Pancreas (tissue), 10 donors: ENCODE measurements at places on chromosomes 1 and 21. TPM values are rescaled to one million over a fixed set of nuclear protein-coding genes. Genes with fewer than 3 reads are reported as not detected.
A peak's percentile ranks its signal among the peaks of the same experiment; 100 is the strongest.

Gene CASZ1
- total RNA-seq = 12.3 TPM

Gene SYT14
- 0.35 TPM for total RNA-seq

Gene CYYR1
- 2.2 TPM for total RNA-seq

DNA sequence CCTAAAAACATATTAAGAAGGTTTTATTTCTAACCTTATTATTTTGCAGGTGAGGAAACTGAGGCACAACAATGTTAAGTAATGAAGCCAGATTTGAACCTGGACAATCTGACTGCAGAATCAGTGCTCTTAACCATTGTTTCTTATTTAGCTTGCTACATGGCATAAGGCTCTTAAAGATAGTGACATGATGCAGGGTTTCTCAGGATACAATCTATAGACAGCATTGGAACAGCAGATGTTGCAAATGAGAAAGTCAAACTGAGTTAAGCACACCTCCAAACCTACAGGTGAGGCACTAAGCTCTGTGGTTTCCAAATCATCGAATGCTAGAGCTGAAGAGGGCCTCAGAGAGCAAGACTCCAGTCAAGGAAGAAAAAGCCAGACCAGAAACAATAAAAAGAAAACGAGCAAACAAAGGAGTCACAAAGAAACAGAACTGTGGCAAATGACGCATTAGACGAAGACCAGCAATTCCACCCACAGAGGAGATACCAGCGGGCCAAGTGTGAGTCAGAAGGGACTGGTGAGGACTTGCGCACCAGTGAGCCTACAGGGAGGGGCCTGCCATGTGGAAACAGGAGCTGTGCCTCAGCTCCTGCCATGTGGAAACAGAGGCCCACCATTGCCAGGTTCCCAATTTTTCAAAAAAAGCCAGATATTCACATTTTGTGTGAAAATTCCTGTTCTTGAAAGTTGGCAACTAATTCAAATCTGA lies 14.4 kb downstream of the CD58 start:
- no peaks in the 10 kb centered on the region for H3K27me3 ChIP-seq
- H3K27ac ChIP-seq = no peak overlapping the region
- no peaks in the 10 kb centered on the region for H3K4me1 ChIP-seq
- no peak overlapping the region for H3K4me3 ChIP-seq

DNA sequence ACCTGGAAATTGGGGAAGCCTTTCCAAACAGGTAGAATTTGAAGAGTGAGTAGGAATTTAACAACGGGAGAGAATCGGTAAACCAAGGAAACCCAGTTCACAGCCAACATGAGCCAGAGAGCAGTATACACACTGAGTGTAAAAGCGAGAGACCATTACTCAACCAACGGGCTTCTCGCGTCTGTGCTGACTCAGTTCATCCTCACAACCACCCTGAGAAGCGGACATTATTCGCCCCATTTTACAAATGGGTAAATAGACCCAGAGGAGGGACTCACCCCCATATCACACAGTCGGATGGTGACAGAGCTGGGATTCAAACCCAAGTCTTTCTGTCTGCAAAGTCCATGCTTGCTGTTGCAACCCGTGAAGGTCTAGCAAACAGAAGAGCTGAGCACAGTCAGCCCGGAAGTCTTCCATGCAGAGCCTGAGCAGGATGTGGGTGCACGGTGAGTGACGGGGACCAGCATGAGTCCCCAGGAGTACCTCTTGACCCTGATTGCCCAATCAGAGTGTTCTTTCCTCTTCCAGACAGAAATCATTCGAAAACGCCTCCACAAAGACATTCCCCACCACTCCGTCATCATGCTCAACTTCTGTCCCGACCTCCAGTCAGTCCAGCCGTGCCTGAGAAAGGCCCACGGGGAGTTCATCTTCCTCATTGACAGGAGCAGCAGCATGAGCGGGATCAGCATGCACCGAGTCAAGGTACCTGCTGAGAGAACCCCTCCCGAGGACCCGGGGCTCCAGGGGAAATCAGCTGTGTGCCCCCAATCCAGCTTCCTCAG lies 32.3 kb downstream of the VWA5B1 start:
- H3K4me1 ChIP-seq = no peaks in the 10 kb centered on the region
- no peaks in the 10 kb centered on the region for H3K27me3 ChIP-seq
- no peak overlapping the region for H3K27ac ChIP-seq

DNA sequence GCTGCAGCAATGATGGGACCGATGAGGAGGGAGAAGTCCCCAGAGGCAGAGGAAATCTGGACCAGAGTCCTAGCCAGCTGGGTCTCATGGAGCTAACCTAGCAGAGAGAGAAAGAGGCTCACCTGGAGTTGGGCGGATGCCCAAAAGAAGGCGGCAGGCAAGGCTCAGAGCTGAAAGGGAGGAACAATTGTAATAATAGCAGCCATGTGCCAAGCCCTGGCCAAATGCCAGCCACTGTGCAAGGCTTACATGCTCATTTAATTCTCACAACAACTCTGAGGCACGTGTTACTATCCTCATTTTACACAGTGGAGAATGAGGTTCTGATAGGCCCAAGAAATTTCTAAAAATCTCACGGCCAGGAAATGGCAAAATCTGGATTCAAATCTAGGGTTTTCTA lies 50.0 kb upstream of the ZNF648 start:
- peak; percentile 42 for DNase-seq
- H3K36me3 ChIP-seq = no peaks in the 10 kb centered on the region
- no peak overlapping the region for H3K27ac ChIP-seq

- no peaks in the 10 kb centered on the region for H3K36me3 ChIP-seq
- H3K27me3 ChIP-seq = no peaks in the 10 kb centered on the region
- H3K27ac ChIP-seq = no peak overlapping the region
- no peak for DNase-seq
- H3K4me3 ChIP-seq = no peak overlapping the region
- H3K4me1 ChIP-seq = no peaks in the 10 kb centered on the region
Measured at GRCh38 chr1:228041316-228041715, 34.5 kb downstream of the WNT3A start.

DNA sequence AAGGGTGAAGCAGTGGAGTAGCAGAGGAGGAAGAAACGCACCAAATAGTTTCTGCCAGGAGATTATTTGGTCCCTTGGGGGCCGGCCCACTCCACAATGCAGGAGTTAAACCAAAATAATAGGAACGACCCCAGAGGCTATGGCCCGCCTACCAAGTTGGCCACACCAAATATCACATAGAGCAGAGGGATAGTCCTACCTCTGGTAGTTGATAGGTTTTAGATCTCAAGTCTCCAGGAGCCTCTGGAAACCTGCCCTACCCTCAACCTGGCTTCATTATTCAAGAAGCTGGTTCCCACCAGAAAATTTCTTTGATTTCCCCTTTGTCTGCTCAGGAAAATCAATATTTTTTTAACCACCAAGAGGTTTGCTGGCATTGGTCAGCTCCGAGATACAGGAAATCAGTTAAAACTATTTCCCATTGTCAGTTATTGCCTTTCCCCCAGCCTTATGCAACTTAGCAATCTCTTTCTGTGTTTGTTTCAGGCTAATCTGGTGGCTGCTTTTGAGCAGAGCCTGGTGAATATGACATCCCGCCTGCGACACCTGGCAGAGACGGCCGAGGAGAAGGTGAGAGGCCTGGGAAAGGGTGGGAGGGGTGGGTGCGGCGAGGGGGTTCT lies 35.5 kb upstream of the IPO9 start:
- no peaks in the 10 kb centered on the region for H3K36me3 ChIP-seq
- H3K27ac ChIP-seq = no peak overlapping the region
- H3K27me3 ChIP-seq = no peaks in the 10 kb centered on the region
- DNase-seq = no peak

DNA sequence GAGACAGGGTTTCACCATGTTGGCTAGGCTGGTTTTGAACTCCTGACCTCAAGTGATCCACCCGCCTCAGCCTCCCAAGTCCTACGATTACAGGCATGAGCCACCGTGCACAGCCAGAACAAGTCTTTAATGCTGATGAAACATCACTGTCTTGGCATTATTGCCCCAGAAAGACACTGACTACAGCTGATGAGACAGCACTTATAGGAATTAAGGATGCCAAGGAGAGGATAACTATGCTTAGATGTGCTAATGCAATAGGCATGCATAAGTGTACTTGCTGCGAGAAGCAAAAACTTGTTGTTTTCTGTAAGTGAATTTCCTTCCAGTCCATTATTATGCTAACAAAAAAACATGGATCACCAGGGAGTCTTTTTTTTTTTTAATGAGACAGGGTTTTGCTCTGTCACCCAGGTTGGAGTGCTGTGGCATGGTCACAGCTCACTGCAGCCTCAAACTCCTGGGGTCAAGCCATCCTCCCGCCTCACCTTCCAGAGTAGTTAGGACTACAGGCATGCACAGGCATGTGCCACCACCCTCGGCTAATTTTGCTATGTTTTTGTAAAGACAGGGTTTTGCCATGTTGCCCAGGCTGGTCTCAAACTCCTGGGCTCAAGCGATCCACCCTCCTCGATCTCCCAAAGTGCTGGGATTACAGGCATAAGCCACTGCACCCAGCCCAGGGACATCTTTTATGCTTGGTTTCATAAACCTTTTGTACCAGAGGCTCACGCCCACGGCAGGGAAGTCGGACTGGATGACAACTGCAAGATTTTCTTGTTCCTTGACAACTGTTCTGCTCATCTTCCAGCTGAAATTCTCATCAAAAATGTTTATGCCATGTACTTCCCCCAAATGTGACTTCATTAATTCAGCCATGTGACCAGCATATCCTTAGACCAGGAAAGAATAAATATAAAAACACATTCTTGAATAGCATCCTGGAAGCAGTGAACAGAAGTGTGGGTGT lies 23.1 kb downstream of the RHEX start:
- H3K4me3 ChIP-seq = no peak overlapping the region
- no peaks in the 10 kb centered on the region for H3K36me3 ChIP-seq
- no peaks in the 10 kb centered on the region for H3K4me1 ChIP-seq
- H3K27me3 ChIP-seq = no peaks in the 10 kb centered on the region

GRCh38 chr1:180633057-180634056 lies 1.5 kb downstream of the XPR1 start:
- H3K36me3 ChIP-seq = no peaks in the 10 kb centered on the region
- no peaks in the 10 kb centered on the region for H3K27me3 ChIP-seq
- no peak overlapping the region for H3K27ac ChIP-seq
- H3K4me1 ChIP-seq = no peaks in the 10 kb centered on the region
- peak overlapping the region; percentile 96 for H3K4me3 ChIP-seq
- DNase-seq = no peak

DNA sequence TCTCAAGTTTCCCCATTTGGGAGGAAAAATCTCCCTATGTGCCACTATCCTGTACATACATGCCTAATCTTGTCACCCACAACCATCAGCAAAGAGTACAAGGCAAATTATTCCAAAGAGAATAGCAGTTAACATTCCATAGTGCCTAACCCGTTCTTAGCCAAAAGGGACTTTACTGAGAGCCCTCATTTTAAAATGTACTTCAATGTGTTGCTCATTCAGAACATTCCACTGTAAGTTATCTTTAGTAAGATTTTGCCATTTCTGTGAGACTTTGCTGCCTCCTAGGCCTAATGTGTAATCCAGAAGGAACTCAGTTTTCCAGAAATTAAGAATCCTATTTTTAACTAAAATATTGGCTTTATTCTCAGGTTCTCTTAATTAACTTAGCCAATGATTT lies 11.3 kb upstream of the MRPL55 start:
- H3K27ac ChIP-seq = no peak overlapping the region
- DNase-seq = no peak
- no peaks in the 10 kb centered on the region for H3K36me3 ChIP-seq

DNA sequence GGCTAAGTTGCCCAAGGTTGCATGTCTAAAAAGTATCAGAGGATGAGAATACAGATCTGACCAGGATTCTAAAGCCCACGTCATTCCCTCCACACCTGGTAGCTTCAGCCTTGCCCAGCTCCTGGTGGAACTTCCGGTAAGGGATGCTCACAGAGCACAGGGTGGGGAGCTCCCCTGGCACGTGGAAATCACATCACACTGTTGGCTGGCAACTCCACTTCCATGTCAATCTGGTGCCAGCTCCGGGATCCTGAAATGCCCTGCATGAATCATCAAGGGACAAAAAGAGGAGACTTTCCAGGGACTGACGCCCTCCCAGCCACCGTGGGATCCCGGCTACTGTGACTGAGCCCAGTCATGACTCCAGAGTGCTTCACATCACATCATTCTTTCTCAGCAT lies 12.4 kb upstream of the BCAR3 start:
- H3K27me3 ChIP-seq = no peaks in the 10 kb centered on the region
- H3K36me3 ChIP-seq = no peaks in the 10 kb centered on the region

GRCh38 chr1:57164584-57164983 lies 198.8 kb upstream of the C8B start:
- H3K36me3 ChIP-seq = no peaks in the 10 kb centered on the region
- H3K27ac ChIP-seq = no peak overlapping the region
- H3K4me1 ChIP-seq = no peaks in the 10 kb centered on the region
- no peak overlapping the region for H3K4me3 ChIP-seq
- no peaks in the 10 kb centered on the region for H3K27me3 ChIP-seq

GRCh38 chr1:112605633-112606327 lies 13.2 kb downstream of the ST7L start:
- DNase-seq = no peak
- no peak overlapping the region for H3K27ac ChIP-seq
- no peaks in the 10 kb centered on the region for H3K27me3 ChIP-seq
- no peaks in the 10 kb centered on the region for H3K4me1 ChIP-seq
- H3K36me3 ChIP-seq = no peaks in the 10 kb centered on the region
- H3K4me3 ChIP-seq = no peak overlapping the region

GRCh38 chr1:161949548-161949947 lies 74.1 kb downstream of the OLFML2B start:
- no peaks in the 10 kb centered on the region for H3K27me3 ChIP-seq
- H3K4me1 ChIP-seq = no peaks in the 10 kb centered on the region
- peaks cover 4% of the 10 kb centered on the region for H3K36me3 ChIP-seq
- DNase-seq = no peak
- H3K27ac ChIP-seq = no peak overlapping the region
- no peak overlapping the region for H3K4me3 ChIP-seq

DNA sequence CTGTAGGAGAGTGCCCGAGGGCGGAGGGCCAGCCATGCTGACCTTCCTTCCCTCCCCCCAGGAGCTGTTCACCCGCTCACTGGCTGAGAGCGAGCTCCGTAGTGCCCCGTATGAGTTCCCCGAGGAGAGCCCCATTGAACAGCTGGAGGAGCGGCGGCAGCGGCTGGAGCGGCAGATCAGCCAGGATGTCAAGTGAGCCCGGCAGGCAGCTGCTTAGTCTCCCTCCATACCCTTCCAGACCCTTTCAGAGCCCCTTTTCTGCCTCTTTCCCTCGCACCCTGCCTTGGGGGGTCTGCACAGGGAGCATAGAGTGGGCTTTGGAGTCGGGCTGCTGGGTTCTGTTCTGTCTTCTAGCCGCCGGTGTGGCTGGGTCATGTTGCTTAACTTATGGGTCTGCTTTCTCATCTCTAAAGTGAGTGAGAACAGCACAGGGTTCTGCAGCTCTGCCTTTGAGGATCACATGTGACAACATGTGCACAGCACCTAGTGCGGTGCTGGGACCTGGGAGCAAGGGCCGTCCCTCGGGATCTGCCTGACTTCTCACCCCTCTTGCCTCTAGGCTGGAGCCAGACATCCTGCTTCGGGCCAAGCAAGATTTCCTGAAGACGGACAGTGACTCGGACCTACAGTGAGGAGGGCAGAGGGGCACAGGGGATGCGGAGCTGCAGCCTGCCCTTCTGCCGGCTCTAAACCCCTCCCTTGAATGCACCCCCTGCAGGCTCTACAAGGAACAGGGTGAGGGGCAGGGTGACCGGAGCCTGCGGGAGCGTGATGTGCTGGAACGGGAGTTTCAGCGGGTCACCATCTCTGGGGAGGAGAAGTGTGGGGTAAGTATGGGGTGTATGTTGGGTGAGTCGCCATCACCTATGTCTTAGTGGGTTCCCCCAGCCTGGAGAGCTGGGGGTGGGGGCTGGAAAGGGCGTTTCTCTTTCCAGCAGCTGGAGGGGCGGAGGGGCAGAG lies 6.2 kb downstream of the AMPD2 start:
- DNase-seq = peak; percentile 7
- H3K4me1 ChIP-seq = no peaks in the 10 kb centered on the region
- no peak overlapping the region for H3K27ac ChIP-seq
